ENCODE measurements at places on chromosomes 4 and X.
A peak's percentile ranks its signal among the peaks of the same experiment; 100 is the strongest.

DNA sequence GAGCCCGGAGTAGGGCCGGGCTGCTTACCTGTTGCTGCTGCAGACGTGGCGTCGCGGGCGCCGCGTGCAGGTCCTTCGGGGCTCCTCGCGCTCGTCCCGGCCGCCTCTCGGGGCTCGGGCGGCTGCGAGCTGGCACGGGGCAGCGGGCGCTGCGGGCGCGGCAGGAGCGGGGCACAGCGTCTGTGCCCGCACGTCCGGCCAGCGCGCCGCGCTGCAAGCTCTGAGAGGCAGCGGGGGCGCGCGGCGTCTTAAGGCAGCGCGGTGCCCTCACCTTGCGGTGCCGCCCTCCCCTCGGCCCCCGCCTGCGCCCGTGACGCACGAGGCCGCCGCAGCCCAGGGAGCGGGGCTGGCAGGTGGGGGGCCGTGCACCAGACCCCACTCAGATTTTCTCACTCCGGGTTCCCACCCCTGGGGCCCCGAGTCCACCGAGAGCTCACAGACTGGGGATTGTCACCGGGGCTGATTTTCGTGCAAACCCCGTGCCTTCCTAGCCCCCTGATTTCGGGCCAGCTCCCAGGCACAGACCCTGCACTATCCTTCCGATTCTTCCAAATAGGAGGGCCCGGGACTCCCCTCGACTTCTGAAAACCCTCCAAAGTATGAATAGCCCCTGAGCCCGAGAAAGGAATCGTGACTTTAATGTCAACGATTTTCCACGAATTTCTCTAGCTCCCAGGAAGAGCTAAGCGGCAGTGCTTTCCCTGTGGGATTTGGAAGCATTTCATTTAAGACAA, at the start of gene GPR101:
TSS of gene GPR101 (minus strand) at position 222 of the 734 bp plus-strand sequence. CDS start 2,321 bp downstream, outside the sequence.
- no peak for DNase-seq

GRCh38 chr4:72525938-72526337, 43.1 kb downstream of the ADAMTS3 start:
- peak; percentile 81 for DNase-seq

GRCh38 chrX:149462849-149463248, 42.3 kb downstream of the IDS start:
- DNase-seq, result no peak

DNA sequence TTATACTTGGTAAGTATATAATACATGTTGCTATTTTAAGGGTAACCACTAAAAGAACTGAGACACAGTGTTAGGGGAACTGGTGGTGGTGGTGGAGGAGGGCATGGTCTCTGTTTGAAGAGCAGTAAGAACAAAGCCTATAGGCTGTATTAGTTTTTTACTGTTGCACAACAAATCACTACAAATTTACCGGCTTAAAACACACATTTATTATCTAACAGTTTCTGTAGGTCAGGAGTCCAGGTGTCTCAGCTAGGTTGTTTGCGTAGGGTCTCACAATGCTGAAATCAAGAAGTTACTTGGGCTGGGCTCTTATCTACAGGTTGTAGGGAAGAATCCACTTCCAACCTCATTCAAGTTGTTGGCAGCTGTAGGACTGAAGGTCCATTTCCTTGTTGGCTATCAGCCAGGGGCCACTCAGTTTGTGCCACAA, 52.6 kb downstream of the CASK start:
- no peak for DNase-seq

DNA sequence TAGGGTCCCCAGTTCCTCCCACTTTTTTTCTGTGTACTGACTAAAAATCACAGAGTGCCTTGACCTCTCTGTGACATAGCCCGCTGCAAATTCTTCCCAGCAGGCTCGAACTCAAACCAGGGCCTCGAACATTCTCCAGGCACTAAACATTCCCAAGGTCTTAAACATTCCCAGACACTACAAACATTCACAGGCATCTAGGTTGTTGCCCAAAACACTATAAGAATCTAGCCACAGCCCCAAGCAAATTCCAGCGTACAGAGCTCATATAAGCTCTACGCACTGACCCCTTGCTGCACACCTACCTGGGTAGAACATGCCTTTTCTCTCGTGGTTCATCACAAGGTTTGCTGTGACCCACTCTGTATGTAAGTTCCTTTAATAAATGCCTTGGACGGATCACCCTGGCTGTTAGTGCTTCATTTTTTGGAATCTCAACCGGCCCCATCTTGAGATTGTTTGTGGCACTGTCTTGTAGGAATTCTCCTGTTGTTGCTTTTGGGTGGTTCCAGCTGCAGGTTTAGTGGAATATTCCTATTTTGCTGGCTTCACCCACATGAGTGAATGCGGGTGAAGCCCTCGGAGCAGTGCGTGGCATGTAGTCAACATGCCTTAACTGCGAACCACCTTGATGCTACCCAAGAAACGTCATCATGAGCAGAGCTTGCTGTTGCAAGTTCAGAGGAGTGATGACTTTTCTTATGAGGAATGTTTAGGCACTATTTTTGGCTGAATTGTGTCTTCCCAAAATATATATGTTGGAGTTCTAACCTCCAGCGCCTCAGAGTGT, 230.0 kb downstream of the HS3ST1 start:
- DNase-seq, result no peak

- DNase-seq, result no peak
Observed at GRCh38 chr4:140297221-140297570, 76.2 kb upstream of the SCOC start.

GRCh38 chrX:148284056-148284455, 216.4 kb upstream of the AFF2 start:
- no peak for DNase-seq

DNA sequence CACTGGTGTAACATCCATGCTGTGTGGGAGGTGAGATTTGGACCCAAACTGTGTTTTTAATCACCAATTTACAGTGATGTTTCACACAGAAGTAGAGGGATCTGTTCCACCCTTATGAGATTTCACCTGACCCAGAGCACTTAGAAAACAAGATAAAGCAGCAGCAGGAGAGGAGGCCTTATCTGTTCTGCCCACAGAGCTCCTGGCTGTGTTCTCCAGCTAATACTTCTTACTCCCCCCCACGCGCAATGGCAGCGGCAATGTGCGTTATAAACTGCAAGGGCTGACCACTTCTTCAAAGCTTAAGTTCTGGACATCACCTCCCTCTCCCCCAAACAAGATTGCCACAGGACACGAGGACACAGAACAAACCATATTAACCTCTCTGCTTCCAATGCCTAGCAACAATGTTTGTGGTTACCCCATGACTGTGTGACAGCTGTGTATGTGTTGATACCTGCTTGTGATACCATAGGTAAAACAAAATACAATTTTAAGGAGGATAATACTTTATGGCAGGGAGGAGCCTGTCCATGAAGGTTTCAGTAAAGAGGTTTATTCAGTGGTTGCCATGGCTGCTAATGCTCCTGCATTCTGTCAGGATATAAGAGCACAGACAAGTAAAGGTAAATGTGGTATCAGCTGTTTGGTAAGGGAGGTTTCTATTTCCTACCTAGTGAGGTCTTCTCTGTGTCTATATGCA, 210.0 kb downstream of the SOWAHB start:
- no peak for DNase-seq

- DNase-seq, result no peak
Observed at GRCh38 chr4:8648296-8648695, 55.7 kb downstream of the CPZ start.

GRCh38 chr4:98383431-98384106, 122.4 kb downstream of the RAP1GDS1 start:
- no peak for DNase-seq

DNA sequence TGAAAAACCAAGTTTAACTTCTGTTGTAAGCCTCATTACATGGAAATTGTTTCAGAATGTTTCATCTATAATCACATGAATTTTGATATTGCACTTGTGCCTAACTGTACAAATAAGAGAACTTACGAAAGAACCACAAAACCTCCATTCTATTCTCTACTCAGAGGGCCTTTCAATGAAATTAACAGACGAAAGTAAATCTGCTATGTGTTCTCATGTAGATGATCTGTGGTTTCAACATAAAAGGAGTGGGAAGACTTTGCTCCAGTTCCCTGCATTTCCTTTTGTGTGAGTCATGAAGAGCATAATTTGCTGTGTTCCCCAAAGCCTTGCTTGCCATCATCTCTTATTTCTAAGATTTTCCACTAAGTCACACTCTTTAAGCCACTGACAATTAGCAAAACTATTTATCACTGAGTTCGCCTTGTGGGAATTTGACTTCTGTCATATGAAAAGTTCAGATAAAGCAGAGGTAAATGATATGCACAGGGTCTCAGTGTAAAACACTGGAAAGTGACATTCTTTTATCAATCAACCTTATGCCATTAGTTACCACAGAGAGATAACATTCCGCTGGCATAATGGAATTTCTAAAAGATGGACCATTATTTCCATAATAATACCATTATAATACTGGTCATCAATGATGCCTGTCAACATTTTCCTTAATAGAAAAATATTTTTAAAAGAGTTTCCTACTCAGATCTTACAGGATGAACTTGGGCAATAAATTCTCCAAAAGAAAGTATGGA, 329.8 kb downstream of the NR3C2 start:
- no peak for DNase-seq

DNA sequence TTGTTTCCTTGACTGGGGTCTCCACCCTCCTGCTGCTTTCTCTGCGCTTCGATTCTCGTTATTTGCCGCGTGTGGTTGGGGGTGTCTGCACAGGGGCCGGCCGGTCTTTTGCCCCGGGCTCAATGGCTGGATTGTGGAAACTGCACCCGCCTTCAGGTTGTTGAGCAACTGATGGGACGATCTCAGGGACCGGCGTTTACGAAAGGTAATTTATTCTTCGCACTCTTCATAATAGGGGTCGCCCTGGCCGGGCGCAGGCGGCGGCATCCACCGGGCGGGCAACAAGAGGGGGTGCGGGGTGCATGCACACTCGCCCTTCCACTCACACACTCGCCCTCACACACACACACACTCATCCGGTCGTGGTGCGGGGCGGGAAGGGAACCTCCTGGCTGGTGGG, 1.4 kb downstream of the ADGRL3 start:
- DNase-seq, result peak; percentile 69

DNA sequence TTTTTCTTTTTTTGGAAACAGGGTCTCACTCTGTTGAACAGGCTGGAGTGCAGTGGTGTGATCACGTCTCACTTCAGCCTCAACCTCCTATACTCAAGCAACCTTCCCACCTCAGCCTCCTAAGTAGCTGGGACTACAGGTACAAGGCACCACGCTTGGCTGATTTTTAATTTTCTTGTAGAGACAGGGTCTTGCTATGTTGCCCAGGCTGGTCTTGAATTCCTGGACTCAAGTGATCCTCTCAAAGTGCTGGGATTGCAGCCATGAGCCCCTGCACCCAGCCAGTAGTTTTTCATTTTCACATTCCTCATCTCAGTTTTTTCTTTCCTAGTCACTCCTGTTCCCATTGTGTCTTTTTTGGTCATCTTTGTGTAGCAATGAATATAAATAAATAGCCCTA, 11.1 kb downstream of the USO1 start:
- DNase-seq, result no peak

- no peak for DNase-seq
Observed at GRCh38 chr4:124288706-124289486, 423.6 kb downstream of the ANKRD50 start.

DNA sequence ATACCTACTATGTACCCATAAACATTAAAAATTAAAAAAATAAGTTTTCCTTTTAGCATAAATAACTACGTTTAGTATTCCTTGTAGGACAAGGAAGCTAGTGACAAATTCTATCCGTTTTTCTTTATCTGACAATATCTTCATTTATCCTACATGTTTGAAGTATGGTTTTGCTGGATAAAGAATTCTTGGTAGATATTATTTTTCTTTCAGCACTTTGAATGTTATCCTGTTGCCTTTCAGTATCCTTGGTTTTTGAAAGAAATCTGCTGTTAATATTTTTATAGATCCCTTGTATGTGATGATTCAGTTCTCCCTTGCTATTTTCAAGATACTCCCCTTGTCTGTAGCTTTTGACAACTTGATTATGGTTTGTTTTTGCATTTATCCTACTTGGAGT, 76.6 kb downstream of the CASK start:
- DNase-seq, result no peak

DNA sequence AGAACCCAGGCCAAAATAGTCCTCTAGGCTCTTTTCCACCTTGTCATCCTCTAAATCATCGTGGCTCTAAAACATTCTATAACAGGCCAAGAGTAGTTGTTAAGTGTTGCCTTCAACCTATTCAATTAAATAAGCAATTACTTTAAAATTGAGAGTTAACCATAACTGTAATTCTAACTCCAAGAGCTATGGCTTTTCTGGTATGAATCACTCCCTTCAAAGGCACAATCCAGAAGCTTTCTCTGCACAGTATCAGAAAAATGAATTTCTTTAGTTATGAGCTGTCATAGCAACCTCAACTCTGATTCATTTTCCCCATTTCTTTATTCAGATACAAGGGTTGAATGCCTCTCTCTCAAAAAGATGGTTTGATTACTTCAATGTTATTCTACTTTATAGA, 21.7 kb downstream of the INPP4B start:
- DNase-seq, result no peak

DNA sequence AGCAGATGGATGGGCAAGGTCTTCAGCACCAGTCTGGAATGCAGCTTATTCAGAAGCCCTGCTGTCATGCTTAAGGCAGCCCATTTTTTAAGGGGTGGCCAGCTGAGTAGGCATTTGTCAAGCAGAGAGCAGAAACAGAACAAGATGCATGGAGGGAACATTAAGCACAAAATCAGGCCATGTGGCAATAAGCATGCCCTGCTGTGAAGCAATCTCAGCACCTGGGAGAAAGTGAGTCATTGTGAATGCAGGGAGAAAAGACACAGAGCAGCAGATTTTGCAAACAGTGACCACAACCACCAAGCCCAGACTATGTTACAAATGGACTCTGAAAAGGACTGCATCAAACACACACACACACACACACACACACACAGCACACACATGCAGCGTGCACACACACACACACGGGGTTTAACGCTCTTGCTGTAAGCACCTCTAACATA, 94.1 kb upstream of the GALNT7 start:
- DNase-seq, result no peak

GRCh38 chr4:174255786-174256185, 27.7 kb downstream of the FBXO8 start:
- DNase-seq, result peak; percentile 66

DNA sequence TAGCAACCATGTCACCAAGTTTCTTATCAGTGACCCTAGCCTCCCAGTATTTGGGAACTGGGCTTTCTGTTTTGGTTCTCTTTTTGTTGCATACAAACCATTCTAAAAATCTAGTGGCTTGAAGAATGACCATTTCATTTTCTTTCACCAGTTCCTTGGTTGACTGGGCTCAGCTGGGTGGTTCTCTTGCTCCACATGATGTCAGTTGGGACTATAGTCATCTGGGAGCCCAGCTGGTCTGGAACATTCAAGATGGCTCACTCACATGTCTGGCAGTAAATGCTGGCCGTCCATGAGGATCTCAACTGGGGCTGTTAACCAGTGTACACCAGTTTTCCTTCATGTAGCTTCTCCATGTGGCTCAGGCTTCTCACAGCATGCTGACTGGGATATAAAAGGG, 27.6 kb upstream of the MBTPS2 start:
- DNase-seq, result no peak

- DNase-seq, result no peak
Observed at GRCh38 chr4:25346913-25347312, 30.1 kb upstream of the ANAPC4 start.

GRCh38 chrX:54181202-54181953, 1.7 kb downstream of the FAM120C start:
- peak; percentile 59 for DNase-seq

All from left forelimb (tissue), 1 donor.